ENCODE measurements at places on chromosomes 12 and 14.
A peak's percentile ranks its signal among the peaks of the same experiment; 100 is the strongest.

DNA sequence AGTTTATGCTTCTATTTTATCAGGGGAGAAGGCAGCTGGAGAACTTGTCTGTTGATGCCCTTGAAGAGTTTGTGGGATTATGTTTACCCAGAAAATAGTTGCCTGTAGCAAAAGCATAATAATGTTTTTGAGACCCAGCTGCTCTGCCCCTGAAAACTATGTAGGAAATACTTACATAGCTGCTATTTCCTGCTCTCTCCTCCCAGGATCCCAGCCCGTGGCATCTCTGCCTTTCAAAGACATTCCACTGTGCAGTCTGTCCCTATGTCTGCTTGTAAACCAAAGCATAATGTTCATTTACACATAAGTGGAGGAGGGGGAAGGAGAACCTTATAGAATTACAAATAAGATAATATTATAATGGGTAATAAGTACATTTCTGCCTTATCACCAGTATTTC lies 198.7 kb downstream of the SYT1 start:
- DNase-seq = peak; percentile 44
- peaks cover 4% of the 10 kb centered on the region for H3K4me1 ChIP-seq
- no peaks in the 10 kb centered on the region for H3K36me3 ChIP-seq
- H3K27me3 ChIP-seq = no peaks in the 10 kb centered on the region
- H3K4me3 ChIP-seq = no peak overlapping the region

DNA sequence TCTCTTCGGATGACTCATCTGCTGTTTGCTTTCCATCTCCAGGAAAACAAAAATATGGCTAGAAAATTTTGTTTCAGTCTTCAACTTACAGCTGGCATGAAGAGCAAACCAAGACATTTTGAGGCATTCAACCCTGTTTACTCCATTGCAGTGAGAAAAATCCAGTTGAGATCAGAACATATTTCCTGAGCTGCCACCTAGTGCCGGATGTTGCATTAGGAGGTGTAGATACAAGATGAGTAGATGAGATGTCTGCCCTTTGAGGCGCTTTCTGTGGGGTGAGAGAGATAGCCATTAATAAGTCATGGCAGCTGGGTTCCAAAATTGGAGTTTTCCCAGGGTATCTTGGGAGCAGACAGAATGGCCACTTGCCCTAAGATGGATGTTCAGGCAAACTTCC lies 171.1 kb downstream of the PRKCH start:
- H3K27ac ChIP-seq = no peak overlapping the region
- no peaks in the 10 kb centered on the region for H3K27me3 ChIP-seq
- DNase-seq = no peak

DNA sequence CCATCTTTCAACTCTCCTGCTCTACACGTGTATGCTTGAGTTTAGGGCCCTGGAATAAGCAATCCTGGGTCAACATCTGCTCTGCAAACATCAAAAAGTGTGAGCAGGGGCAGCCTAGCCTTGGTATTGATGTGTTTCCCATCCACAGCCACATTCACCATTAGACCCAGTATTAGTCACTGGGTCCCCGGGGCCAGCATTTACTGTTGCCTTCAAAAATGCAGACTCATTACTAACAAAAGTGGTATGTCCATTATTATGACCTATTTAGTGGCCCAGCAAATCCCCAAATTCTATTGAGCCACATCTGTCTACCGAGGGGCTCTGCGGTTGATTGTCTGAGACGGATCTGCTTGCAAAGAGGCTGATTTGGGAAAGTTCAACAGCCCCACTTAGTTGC lies 661.8 kb downstream of the DIO2 start:
- peaks cover 5% of the 10 kb centered on the region for H3K4me1 ChIP-seq
- no peaks in the 10 kb centered on the region for H3K36me3 ChIP-seq
- H3K27me3 ChIP-seq = no peaks in the 10 kb centered on the region
- DNase-seq = no peak

DNA sequence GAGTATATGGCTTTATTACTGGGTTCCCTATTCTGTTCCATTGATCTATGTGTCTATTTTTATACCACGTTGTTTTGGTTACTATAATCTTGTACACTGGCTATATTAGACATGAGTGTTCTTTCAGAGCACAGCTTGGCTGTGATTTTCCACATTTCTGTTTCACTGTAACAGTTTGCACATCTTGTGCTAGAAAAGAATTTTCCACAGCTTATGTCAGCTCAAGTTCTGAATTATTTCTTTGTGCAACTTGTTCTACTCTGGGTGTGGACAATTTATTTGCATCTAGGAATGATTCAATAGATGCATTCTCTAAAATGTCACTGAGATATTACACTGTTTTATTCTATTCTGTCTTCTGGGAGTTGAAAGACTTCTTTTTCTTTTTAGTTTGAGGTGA lies 28.4 kb upstream of the OR5AU1 start:
- no peaks in the 10 kb centered on the region for H3K4me1 ChIP-seq
- H3K27ac ChIP-seq = no peak overlapping the region
- no peaks in the 10 kb centered on the region for H3K36me3 ChIP-seq
- no peak overlapping the region for H3K4me3 ChIP-seq
- H3K27me3 ChIP-seq = no peaks in the 10 kb centered on the region

GRCh38 chr12:55036326-55037115 lies 16.7 kb downstream of the NEUROD4 start:
- H3K27ac ChIP-seq = no peak overlapping the region
- no peaks in the 10 kb centered on the region for H3K4me1 ChIP-seq
- no peaks in the 10 kb centered on the region for H3K27me3 ChIP-seq
- no peak overlapping the region for H3K4me3 ChIP-seq
- no peak for DNase-seq
- H3K36me3 ChIP-seq = no peaks in the 10 kb centered on the region

DNA sequence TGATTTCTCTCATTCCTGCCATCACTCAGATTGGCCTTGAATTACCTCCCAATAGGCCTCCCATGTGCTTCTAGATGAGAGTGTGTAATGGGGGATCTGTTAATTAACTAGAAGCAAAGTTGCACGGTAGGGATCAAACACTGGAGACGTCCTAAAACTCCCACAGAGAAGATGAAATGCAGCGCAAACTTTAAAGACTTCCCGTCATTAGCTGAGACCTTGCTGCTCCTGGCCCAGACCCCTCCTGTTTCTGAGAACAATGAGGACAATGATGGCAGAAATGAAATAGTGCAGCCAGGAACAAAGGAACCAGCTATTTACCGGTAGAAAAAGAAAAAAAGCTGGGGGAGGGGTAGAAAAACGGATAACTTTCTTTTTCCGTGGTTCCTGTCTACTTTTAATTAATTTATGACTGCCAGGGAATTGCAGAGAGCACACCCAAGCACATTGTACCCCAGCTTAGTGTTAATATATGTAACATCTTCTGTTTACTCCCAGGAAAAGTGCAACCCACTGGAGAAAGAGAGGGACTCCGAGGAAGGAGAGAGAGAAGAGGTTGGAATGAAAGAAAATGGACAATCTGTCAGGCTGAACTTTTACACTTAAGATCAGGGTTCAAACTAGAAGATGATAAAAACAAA lies 280.7 kb upstream of the SOX5 start:
- peak overlapping the region; percentile 66 for H3K27ac ChIP-seq
- peak; percentile 90 for DNase-seq
- no peaks in the 10 kb centered on the region for H3K27me3 ChIP-seq
- no peak overlapping the region for H3K4me3 ChIP-seq

DNA sequence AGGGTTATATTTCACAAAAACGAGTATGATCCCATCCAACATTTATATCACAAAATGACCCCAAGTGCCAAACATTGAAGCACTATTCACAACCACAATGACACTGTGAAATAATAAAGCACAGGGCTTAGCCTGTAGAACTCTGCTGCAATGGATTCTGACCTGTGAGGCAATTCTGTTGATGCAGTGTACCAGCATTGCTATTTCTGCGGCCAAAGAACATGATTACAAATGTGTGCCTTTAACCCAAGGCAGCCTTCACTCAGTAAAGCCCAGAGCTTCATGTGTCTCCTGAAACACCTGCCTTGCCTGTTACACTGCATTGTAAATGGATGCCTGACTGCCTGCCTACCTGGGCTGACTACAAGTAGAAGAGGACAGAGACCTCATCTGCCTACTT lies 158.0 kb downstream of the PPM1H start:
- DNase-seq = no peak
- no peaks in the 10 kb centered on the region for H3K27me3 ChIP-seq
- no peaks in the 10 kb centered on the region for H3K36me3 ChIP-seq
- no peak overlapping the region for H3K27ac ChIP-seq
- H3K4me1 ChIP-seq = no peaks in the 10 kb centered on the region
- no peak overlapping the region for H3K4me3 ChIP-seq

DNA sequence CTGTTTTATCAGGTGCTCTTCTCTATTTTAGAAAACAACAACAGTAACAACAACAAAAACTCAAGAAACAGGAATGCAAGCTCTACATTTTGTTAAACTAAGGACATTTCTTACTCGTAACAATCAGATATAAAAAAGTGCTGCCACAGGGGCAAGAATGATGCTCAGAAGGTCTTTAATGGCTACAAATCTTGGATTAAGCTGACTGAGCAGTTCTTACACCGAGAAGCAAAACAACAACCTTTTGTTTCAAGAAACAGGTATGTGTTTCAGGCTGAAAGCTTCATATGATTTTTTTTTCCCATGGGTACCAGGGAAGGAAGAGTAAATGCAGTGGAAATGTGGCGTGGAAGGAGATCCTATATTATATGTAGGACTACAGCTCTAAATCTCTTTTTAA lies 786.8 kb upstream of the FBXO33 start:
- no peaks in the 10 kb centered on the region for H3K36me3 ChIP-seq
- DNase-seq = no peak
- no peak overlapping the region for H3K27ac ChIP-seq
- H3K4me3 ChIP-seq = no peak overlapping the region

DNA sequence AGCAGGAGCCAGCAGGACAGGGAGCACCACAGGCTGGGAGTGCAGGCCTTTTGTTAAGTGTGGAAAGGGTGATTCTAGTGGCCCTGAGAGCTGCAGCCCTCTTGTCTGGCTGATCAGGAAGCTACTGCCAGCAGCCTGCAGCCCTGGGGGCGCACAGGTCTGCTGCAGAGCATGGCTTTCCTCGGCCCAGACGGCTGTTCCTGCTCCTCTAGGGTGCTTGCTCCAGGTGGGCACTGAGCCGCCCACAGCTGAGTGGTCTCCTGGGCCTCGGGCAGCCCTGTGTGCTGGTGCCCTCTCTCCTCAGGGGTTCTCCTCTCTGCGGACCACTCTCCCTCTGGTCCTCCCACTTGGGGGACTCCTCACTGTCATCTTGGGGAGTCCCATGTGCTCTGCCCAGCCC lies 18.9 kb downstream of the CCDC88C start:
- no peaks in the 10 kb centered on the region for H3K36me3 ChIP-seq
- H3K4me3 ChIP-seq = no peak overlapping the region
- no peak for DNase-seq
- H3K4me1 ChIP-seq = peaks cover 29% of the 10 kb centered on the region
- H3K27me3 ChIP-seq = no peaks in the 10 kb centered on the region

Measured in mesendoderm (in vitro differentiated cells).